ENCODE measurements at places on chromosomes 6 and 20. TPM values are rescaled to one million over a fixed set of nuclear protein-coding genes. Genes with fewer than 3 reads are reported as not detected.
A peak's percentile ranks its signal among the peaks of the same experiment; 100 is the strongest.

MYL9 gene
- 4.3 TPM for total RNA-seq

GGTLC1 gene
- total RNA-seq: not detected

CCM2L gene
- not detected for total RNA-seq

CASS4 gene
- total RNA-seq: not detected

TNFRSF6B gene
- total RNA-seq: 12.3 TPM

GRCh38 chr20:3595541-3595940 lies 67.7 kb downstream of the GFRA4 start:
- no peak for DNase-seq

GRCh38 chr6:89183294-89183693 lies 33.9 kb downstream of the GABRR1 start:
- DNase-seq: no peak

- DNase-seq: no peak
Observed at GRCh38 chr6:166761801-166762200, 134.8 kb upstream of the RPS6KA2 start.

DNA sequence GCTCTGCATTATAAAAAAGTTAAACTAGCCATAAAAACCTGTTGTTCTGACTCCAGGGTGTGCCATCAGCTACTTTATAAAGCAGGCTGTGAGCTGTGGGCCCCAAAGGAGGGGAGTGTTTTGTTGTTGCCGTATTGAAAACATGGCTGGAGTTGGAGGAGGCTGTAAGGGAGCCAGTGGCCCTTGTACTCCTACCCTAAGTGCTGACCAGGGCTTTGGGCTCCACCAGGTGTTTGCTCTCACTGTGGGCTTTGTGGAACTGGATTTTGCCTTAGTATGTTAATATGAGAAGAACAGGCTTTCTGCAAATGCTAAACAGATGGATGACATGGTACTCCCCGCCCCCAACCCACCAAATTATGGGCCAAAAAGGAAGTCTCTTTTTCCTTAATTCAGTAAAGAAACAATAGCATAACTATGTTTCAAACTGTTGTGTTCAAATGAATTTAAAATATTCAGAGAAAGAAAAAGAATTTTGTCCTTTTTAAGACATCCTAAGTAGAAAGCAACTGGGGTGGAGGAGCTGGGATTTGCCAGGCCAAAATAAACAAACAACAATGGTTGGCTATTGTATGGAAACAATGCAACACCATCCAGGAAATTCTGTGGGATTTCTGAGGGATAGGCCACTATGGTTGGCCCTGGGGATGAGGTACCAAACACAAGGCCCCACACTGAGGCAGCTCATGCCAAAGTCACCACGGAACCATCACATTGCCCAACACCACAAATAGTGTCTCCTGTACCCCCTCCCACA lies 63.3 kb downstream of the PLCG1 start:
- DNase-seq: no peak

GRCh38 chr6:30841644-30842504 lies 42.4 kb upstream of the DDR1 start:
- no peak for DNase-seq

DNA sequence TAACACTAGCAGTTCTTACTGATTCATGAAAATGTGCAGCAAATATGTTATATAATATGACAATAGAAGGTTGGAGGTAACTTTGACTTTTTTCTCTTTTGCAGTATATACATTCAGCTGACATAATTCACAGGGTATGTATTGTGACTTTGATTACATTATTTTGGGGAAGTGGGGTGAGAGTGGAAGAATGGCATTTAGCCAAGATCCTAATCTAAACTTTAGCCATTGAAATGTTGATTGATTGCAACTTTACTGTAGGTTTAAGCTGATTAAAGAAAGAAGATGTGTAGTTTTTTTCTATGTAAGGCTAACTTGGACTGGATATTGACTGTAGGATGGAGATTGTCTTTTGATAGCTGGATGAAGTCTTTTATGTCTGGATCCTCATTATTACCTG lies 46.0 kb downstream of the MAPK14 start:
- no peak for DNase-seq

GRCh38 chr6:104521176-104521575 lies 338.5 kb downstream of the HACE1 start:
- no peak for DNase-seq

DNA sequence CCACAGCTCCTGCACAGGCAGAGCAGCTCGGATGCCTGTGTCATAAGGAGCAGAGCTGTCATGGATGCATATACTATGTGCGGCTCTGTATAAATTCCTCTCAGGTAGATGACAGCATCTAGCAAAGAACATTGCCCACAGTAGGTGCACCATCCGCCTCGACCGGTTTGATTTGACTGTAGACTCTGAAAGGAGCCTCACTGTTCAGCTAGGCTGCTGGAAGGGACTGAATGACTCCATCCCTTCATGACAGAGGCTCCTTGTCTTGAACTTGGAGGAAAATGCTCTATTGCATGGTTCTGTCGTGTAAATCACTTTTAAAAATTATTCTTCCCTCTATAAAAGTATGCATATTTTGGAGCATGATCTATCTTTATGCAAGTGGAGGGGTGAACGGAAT lies 128.8 kb upstream of the QKI start:
- DNase-seq: no peak

- peak; percentile 69 for DNase-seq
Observed at GRCh38 chr6:113629975-113630737, 227.0 kb upstream of the MARCKS start.
